ENCODE measurements at places on chromosomes 5 and 9.

DNA sequence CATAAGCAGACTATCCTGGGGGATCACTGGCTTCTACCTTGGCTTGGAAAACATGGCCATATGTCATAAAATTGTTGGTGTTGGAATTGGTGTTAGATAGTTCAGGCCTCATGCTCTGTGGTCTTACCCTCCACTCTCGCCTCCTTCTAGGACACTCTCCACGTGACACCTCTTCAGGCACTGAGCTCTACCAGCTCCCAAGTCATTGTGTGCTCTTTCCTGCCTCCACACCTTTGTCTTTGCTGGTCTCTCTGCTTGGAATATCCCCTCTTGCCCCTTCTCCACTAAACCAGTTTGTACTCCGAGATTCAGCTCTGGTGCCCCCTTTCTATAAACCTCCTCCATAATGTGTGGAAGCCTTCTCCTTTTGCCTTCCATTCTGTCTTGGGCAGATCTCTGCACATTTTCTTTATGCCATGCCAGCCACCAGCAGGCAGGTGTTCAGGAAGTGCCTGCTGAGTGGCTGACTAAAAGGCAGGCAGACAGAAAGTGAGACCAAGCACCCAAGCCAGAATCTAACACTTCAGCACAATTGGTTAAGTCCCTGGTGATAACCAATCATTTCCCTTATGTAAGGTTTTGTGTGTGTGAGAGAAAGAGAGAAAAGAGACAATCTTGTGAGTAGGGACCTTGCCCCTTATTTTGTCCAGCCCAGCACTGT lies 37.7 kb downstream of the SAR1B start:
- DNase-seq = peak; percentile 22

DNA sequence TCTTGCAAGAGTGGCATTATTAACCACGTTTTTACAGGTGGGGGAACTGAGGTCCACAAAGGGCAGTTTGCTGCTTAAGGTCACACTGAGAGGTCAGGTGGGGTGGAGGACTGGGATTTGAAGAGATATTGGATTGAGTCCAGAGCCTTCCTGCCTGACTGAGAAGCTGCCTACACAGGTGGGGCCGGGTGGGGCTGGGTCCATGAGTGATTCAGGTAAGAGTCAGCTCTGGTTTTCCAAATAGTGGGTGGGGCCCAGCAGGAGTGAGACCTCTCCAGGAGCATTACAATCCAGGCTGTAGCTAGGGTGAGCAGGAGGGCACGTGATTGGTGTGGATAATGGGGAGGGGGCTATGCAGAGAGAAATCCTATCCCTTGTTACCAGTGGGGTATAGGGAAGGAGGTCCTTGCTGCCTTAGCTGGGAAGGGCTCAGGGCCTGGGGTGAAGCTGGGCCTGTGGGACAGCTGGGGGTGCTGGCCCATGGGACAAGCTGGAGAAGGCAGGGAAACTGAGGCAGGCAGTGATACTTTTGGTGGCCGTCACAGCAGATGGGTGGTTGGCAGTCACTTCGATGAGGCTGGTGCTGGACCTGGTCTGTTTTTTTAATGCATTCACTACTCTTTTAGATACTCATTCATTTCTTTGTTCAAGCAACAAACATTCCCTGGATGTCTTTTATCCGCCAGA lies 2.9 kb upstream of the PTGS1 start:
- DNase-seq = no peak

GRCh38 chr5:111984044-111984443 lies 227.1 kb upstream of the NREP start:
- no peak for DNase-seq

- no peak for DNase-seq
Measured at GRCh38 chr5:180866985-180867384, 5.9 kb upstream of the ZFP62 start.

- no peak for DNase-seq
Measured at GRCh38 chr5:149073213-149073612, 10.4 kb upstream of the SH3TC2 start.

- no peak for DNase-seq
Measured at GRCh38 chr5:109908366-109908765, 218.6 kb downstream of the MAN2A1 start.

- DNase-seq = no peak
Measured at GRCh38 chr5:74374656-74375055, 265.9 kb downstream of the ENC1 start.

GRCh38 chr5:115655994-115656393 lies 30.2 kb upstream of the TMED7 start:
- no peak for DNase-seq

DNA sequence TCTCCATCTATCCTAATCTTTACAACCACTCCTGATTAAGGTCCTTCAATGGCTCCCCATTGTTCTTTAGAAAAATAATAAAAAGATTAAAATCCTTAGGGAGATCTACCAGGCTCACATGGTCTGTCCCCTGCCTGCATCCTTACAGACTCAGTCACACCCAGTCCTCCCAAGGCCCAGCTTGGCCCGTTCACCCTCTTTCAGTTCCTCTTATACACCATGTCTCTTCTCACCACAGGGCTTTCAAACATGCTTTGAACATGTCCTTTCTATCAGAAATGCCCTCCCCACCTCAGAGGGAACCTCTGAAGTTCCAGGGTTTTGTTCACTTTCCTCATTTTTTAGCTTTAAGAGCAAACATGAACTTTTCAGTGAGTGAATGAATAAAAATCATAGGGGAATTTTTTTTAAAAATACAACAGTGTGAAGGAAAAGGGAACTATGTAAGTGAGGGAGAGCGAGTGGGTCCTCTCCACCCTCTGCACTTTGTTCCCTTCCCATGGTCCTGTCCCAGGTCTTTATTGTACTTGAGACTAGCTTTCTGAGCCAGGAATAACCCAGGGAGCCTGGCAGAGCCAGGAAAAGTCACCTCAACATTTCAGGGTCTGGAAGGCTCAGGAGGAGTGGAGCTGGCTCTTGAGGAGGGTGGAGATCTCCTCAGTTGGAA lies 55.3 kb downstream of the TRPC7 start:
- DNase-seq = no peak

- DNase-seq = no peak
Measured at GRCh38 chr5:38569180-38569579, 12.7 kb upstream of the LIFR start.

DNA sequence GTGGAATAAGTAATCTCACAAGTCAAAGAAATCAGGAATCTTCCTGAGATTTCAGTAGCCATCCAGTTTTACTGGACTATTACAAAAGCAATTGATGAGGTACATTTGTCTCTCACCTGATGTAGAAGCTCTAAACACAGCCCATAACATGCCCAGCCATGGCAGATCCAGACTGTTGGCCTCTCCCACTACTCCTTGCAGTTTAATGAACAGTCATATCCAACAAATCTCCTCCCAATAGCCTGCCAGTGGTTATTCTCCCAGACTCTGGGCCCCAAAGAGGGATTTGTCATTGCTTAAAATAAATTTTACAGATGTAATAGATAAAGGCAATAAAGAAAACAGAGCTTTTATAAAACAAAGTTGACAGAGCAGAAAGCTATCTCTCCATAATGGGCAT lies 80.8 kb downstream of the ZNF608 start:
- no peak for DNase-seq

- no peak for DNase-seq
Measured at GRCh38 chr5:129698661-129699060, 49.2 kb upstream of the MINAR2 start.

DNA sequence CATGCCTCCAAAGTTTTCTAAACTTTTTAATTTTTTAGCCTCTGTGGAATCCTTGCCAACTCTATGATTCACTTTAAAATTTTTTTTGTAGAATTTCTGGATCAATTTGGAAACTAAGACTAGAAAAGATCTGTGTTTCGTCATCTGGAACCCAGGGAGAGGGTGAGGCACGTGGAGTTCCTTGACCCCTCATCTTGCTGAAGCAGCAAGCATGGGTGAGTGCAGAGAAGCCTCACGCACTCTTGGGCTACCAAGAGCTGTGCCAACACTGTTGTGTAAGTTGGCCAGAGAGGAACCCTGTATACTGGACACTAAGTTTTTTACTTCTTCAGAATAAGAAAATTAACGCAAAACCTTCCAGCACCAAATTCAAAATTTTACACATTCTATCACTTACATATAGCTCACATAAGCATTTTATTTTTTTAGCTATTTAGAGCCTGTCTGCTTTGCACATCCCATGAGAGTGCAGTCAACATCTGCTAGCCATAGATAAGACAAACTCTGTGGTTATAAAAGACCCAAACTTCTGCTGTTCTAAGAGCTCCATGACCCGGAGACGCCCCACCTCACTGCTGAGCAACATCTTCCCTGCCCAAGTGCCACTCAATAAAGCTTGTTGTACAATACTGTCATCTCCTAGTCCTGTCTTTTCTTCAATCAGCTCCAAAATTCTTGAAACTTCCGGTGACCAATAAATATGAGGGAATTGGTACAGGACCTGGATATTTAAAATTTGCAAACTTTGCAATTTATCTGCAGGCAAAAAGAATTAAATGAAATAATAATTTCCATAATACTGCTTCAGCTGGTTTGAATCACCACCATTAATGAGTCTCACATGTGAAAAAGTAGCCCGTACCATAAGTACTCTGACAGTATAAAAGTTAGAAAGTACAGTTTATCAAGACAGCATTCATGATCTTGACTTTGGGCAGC lies 69.7 kb upstream of the ADCY2 start:
- peak; percentile 83 for DNase-seq

GRCh38 chr5:40437452-40437861 lies 242.3 kb upstream of the PTGER4 start:
- peak; percentile 49 for DNase-seq

- DNase-seq = no peak
Measured at GRCh38 chr9:5438301-5439162, 807 bp upstream of the PLGRKT start.

- DNase-seq = no peak
Measured at GRCh38 chr9:37916471-37917312, 12.8 kb upstream of the SLC25A51 start.

DNA sequence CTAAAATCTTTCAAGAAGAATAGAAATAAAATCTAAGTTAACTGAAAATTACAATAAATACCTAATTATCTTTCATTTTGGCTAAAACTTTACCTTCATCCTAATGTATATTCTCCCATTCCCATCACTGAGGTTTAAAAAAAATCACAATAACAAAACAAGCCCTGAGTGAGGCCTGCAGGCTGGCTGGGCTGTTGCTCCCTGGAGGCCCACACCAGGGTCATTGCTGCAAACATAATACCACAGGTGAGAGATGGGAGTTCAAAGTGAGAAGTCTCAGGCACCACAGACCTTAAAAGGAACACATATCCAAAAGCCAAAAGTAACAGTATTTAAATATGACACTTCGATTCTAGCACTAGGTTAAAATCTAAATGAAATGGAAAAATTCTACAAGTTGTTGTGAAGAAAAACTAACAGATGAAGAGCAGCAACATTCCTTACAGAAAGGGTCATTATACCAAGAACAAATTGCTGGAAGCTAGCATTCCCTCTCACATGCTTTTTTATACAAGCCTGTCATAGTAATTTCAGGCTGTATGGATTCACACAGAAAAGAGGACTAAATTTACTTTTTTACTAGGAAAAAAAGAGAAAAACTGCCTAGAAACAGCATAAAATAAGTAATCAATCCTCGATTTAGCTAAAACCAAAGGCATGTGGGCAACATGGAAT lies 57.8 kb downstream of the AUH start:
- no peak for DNase-seq

GRCh38 chr9:135479469-135480052 lies at the start of gene PPP1R26:
Gene PPP1R26 (plus strand): TSS chr9:135479782. CDS start chr9:135484511, 4,729 bp downstream.
- peak; percentile 57 for DNase-seq

DNA sequence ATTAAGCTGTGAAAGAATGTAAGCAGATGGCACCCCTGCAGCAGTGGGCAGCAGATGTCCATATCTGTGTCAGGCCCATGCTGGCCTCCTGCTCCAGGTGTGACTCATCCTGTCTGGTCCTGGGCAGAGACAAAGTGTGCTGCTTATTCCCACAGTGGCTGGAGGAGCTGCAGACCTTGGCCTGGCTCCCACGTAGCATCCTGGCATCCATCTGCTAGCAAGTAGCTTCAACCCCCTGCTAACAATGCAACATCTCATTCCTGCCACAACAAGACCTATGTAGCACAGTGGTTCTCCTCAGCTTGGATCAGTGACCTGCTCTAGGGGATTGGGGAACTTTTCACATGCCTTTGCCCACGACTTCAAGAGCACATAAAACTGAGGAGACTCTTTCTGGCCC lies 126.4 kb upstream of the SLC12A2 start:
- no peak for DNase-seq

GRCh38 chr9:84839541-84839940 lies 170.0 kb downstream of the NTRK2 start:
- no peak for DNase-seq

- no peak for DNase-seq
Measured at GRCh38 chr9:129473523-129474244, 147.2 kb downstream of the C9orf50 start.

GRCh38 chr5:145226726-145227125 lies 608.4 kb downstream of the PRELID2 start:
- DNase-seq = no peak

GRCh38 chr9:107342476-107343161 lies 59.5 kb downstream of the RAD23B start:
- no peak for DNase-seq

- no peak for DNase-seq
Measured at GRCh38 chr5:140986117-140986521, 19.8 kb downstream of the PCDHAC2 start.

GRCh38 chr9:114155995-114156656 lies 789 bp downstream of the COL27A1 start:
- peak; percentile 38 for DNase-seq

DNA sequence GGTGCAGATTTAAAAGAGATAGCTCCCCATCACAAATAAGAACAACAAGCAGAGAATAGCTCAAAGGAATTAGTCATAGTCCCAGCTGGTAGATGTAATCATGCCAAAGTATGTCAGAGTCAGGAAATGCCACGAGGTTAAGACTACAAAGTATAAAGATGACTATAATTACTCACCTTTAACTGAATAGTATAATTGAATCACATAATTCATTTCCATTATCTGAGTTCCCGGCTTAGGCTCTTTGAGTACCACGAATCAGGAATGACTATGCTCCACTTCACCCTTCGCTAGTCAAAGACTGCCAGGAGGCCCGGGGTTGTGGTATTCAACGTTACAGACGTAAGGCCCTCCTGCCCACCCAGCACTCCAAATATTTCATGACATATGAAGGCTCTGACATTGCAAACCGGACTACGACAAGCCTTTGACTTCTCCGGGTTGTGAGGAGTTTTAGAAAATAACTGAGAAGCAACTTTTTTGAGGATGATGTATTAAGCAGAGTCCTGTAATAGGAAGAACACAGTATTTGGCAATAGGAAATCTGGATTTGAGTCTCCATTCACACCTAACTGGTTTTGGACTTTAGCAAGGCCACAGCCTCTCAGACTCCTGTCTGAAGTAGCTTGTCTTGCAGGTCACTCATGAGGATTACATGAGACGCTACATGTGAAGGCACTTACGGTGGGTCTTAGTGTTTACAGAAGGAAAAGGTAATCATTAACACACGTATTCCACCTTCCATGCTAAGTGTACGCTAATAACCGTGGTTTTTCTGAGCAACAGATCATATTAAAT lies 64.6 kb downstream of the ENC1 start:
- DNase-seq = peak; percentile 18
